Thymus (tissue), 14 donors: ENCODE measurements at places on chromosomes 2 and 18.

DNA sequence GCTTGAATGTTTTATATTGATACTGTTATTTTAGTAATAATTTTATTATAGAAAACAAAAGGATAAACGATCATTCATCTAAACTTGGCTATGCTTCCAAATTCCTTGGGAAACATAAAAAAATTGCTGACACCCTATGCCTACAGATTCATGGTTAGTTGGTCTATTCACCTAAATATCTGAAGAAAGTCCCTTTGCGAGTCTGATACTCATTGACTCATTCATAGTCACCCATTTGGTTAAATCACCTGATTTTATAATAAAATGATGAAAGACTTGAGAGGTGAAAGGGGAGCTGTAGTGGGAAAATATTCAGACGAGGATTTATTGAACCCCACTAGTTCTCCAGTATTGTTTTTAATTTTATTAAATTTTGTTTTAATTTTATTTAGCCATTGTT lies 112.0 kb downstream of the PTPN4 start:
- no peak for DNase-seq

- no peak for DNase-seq
Observed at GRCh38 chr2:239106966-239107365, 259.1 kb downstream of the TWIST2 start.

- no peak for DNase-seq
Observed at GRCh38 chr2:232963913-232964312, 49.1 kb downstream of the NGEF start.

DNA sequence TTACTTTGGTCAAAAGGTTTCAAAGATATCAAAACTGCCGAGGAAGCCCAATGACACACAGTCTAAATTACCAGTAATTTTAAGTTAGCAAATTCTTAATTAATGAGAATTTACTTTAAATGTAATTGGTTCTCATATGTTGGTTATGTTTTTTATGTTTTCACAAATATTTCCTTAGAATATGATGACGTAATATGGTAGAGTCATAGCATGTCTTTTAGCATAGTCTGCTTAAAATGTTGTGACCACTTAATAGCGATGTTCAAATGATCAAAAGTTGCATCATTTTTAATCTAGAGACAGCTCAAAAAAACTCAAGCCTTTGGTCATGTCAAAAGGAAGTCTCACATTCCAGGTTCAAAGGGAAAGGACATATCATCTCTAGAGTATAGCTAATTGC lies 123.3 kb upstream of the ST6GAL2 start:
- no peak for DNase-seq

DNA sequence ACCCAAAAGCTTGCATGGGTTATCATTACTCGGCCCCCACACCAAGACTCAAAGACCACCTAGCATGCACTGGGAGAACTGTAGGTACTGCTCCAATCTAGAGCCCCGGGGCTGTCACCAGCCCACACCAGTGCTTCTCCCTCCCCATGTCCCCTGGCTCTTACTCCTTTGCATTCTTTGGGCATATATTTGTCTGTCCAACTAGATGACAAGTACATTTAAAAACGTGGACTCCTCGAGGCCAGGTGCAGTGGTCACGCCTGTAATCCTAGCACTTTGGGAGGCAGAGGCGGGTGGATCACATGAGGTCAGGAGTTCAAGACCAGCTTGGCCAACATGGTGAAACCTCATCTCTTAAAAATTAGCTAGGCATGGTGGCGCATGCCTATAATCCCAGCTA lies 7.8 kb downstream of the AFG3L2 start:
- no peak for DNase-seq
